ENCODE measurements at places on chromosomes 4 and X.

GRCh38 chrX:3268829-3269228 lies 77.6 kb downstream of the MXRA5 start:
- no peak for DNase-seq

GRCh38 chr4:4673070-4673469 lies 131.2 kb upstream of the STX18 start:
- DNase-seq = no peak

GRCh38 chr4:83013420-83013867 lies 2.8 kb upstream of the LIN54 start:
- no peak for DNase-seq

DNA sequence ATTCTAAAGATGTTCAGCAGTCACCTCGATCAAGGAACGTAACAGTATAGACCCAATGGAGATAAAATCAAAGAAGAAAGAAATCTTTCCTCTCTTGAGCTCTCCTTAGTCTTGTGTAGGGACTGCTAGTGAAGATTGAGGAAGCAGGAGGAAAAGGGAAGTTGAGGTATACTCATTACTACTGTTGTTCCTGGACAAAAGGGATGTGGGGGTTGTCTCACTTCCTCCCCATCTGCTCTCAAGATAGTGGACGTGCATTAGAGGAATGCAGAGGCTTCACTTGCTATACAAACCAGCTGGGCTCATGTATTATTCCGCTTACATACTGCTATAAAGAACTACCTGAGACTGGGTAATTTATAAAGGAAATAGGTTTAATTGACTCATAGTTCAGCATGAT lies 208.9 kb upstream of the ARHGEF9 start:
- no peak for DNase-seq

GRCh38 chr4:72991873-72992272 lies 77.6 kb downstream of the COX18 start:
- no peak for DNase-seq

DNA sequence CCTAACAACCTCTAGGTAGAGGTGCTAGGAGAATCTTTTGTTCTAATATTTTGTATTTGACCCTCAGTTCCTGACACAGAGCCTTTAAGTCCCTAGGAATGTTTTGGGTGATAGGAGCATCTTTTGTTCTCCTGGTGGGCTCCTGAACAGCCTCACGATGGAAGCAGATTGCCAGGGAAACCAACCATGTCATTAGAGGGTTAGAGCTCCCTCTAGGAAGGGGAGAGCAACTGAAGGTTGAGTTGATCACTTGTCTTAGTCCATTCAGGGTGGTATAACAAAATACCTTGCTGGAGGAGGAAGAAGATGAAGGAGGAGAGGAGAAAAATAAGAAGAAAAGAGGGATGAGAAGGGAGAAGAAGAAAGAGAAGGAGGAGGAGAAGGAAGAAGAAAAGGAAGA lies 9.2 kb downstream of the VCX start:
- no peak for DNase-seq

DNA sequence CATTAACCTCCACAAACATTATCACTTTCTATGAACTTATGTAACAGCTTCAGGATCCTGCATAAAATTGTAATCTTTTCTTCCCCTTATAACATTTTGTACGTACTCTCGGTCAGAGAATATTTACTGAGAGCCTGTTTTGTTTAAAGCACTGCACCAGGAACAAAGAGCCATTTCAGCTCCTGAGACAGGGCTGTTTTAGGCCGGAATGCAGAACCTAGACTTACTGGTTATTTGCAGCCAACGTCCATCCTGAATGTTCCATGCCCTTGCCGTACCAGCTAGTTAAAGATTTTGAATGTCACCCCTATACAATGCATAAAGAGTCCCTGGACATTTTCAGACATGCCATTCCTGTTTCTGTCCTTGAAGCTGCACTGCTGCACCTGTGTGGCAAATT lies 248.8 kb downstream of the PCDH7 start:
- DNase-seq = no peak

- DNase-seq = no peak
Measured at GRCh38 chr4:120829113-120829831, 93.3 kb downstream of the PRDM5 start.

GRCh38 chrX:65697915-65698796 lies 30.7 kb downstream of the MSN start:
- no peak for DNase-seq

DNA sequence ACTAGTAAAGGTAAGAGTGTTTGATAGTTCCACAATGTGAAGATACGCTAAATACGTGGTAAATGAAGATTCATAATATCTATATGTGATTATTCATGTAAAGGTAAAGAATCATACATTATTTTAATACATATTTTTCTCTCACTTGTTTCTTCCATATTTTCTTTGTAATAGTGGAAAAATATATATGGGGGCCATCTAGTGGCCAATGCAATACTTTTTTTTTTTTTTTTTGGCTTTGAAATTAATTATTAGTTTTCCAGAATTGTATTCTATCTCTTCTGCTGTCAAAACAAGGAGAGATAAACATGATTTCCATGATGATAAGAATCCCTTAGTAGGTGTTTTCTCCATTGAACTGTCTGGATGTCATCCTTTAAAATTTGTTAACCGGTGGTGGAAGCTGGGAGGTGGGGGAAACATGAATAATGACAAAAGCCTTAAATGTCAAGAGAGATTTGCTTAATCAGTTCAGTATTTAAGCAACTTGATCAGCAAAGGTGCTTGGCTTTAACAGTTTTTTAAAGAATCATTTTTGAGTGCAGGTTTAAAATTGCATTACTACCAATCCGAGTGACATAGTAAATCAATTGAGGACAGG lies 508.7 kb upstream of the HTR2C start:
- no peak for DNase-seq

DNA sequence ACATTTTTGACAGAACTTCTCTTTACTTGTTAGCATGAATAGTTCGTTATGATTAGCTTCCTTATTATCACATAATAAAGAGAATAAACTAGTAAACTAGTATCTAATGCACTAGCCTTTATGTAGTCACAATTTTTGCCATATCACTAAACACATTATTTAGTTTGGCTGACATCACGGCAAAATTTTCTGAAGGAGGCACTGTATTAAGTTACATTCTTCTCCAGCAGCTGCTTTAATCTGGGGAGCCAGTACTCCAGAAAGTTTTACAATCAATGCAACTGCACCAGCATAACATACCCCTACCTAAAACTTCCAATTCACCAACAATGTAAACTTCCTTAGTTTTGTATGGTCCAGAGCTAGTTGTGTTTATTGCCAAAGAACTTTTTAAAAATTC lies 87.8 kb downstream of the FIP1L1 start:
- no peak for DNase-seq

DNA sequence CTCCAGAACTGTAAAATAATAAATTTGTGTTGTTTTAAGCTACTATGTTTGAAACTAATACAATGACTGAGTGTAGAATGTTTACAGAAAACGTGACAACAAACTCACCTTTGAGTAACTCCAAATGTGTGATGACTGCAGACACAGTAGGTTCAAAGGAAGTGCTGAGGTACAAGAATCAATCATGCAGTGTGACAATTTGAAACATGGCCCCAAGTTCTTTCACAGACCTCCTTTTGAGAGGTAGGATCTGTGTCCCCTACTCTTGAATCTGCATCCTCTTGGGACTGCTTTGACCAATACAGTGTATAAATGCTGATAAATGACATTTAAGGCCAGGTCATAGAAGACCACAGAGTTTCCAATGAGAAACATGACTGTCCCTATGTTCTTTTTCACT lies 667.7 kb upstream of the DIPK2B start:
- no peak for DNase-seq

DNA sequence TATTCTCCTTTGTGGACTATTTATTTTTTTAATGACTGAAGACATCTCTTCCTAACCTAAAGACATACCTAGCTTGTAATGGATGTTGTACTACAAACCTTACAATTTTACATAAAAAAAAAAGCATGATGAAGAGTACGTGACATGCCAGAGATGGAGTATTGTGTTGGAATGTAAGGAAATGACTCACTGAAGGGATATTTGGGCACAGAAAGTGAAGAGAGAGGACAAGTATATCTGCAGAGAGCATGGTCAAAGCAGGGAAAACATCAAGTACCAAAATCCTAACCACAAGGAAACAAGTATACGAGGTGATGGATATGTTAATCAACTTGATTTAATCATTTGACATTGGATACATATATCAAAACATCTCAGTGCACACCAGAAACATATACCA lies 1051.4 kb upstream of the PRKX start:
- DNase-seq = no peak

- DNase-seq = no peak
Measured at GRCh38 chrX:11189097-11189496, 78.0 kb downstream of the HCCS start.

DNA sequence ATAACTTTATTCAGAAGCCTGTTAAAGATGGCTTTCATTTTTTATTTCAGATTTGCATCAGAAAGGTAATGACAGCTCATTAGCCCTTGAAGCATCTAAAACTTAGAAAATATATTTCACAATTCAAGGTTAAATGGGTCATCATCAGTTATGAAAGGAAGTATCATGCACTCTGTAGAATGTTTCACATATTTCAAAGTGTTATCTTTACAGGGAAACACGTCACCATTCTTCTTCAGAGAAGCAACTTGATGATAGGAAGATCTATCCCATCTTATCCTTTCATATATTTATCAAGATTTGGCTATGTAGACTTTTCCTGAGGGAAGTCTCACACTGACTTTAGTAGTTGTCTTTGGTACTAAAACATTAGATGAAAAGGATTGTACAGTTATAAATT lies 277.8 kb downstream of the TENM3 start:
- DNase-seq = no peak

DNA sequence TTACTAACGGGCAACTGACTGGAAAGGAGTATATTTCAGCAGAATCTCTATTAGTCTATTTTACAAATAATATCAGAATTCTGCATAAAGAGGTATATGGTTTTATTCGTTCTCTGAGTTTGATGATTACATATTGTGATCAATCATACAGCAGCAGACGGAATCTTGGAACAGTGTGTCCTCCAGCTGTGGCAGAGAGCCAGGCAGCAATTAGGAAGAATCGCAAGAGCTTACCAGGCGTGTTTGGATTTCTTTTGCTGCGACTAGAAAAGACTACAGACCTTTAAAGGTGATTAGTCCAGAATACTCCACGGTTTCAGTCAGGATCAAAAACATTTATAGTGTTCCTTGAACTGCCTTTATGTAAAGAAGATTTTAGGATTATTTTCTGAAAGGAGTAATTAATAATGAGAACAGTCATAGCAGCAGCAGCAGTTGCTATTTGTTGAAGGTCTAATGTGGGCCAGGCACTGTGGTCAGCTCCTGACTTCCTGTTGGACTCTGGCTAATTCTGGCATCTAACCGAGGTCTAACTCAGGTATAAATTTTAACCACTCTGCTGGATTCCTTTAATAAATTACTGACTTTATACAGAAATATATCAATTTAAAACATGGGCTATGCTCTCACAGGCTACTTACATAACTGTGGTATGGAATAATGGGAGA lies 225.3 kb upstream of the CXorf66 start:
- DNase-seq = no peak

- DNase-seq = no peak
Measured at GRCh38 chrX:17743913-17744312, 6.6 kb downstream of the SCML1 start.

DNA sequence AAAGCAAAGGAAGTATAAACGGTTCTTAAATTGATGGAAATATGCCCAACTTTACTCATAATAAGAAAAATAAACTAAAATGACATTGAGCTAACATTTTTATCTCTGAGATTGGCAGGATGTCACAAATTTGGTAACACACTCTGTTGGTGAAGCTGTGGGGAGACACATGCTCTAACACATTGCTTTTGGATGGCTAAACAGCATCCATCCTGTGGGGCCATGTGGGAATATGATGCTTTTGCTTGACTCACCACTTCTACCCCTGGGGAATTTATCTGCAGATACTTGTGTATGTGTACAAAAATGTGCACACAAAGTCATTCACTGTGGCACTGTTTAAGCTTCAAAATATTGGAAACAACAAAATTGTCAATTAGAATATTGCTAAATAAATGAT lies 100.2 kb downstream of the ANAPC4 start:
- DNase-seq = no peak

- peak; percentile 28 for DNase-seq
Measured at GRCh38 chr4:40731792-40732245, 17.9 kb upstream of the NSUN7 start.

- no peak for DNase-seq
Measured at GRCh38 chr4:76655566-76656479, 220.8 kb downstream of the SHROOM3 start.

- DNase-seq = no peak
Measured at GRCh38 chr4:171629182-171629581, 184.0 kb upstream of the GALNTL6 start.

GRCh38 chr4:183517781-183518180 lies 12.9 kb downstream of the ING2 start:
- no peak for DNase-seq

GRCh38 chr4:55038176-55038890 lies 87.1 kb downstream of the KDR start:
- no peak for DNase-seq

DNA sequence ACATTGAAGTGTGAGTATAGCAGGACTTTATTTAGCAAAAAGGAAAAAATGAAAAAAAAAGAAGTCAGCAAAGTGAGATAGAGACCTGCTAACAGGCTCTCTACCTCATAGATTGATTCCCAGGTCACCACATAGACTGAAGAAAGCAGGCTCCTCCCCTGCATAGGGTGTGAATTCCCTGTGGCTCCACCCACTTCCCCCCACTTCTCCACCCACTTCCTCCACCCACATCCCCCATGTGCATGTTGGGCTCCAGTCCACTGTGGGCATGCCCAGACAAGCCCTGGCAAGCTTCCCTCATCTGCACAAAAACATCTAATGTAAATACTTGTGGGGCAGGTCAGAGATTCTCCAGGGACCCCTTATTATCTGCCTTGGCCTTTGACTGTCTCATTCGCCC lies 97.8 kb downstream of the TMEM47 start:
- no peak for DNase-seq

- DNase-seq = no peak
Measured at GRCh38 chr4:88320780-88321373, 36.5 kb upstream of the PPM1K start.

DNA sequence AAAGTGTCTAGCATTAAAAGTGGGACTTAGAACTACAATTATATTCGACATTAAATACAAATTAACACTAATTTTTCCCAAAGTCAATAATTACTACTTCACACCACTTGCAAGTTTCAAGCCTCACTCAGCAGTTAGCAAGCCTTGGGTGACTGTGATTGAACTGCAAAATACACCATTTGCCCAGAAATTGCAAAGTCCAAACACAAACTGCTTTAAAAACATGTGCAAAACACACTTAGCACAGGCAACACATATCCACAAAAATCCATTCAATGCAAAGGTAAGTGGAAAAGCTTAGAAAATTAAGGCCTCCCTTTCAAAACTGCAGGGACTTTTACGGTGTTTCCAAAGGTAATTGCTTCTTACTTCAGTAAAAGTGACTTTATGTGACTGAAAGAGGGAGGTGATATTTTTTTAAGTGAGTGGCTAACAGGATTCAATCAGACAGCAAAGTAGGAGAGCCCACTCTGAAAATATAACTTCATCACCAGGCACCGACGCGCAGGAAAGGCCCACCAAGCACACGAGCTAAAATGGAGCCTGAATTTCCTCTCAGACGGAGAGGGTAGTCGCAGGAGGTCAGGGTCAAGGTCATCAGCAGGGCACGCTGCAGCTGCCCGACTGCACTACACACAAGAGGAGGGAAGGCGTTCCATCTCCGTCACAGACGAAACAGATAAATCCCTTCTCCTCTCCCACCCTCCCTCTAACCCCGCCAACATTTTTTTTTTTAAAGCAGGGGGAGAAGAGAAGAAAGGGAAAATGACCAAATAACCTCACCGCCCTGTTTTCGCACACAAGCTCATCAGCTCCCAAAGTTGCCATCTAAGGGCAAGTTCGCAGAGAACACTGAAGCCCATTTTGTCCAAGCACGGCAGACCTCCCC lies 3.1 kb downstream of the ZNF827 start:
- DNase-seq = peak; percentile 61

GRCh38 chr4:1722551-1723118 lies 1.3 kb downstream of the TACC3 start:
- no peak for DNase-seq

All from HepG2 (cell line).